ENCODE measurements at places on chromosomes 16 and 17. TPM values are rescaled to one million over a fixed set of nuclear protein-coding genes. Genes with fewer than 3 reads are reported as not detected.
A peak's percentile ranks its signal among the peaks of the same experiment; 100 is the strongest.

TP53TG3F gene
- not detected for total RNA-seq

SEZ6 gene
- total RNA-seq, result 0.16 TPM

SLC12A3 gene
- total RNA-seq, result not detected

CHRNE gene
- not detected for total RNA-seq

IRX3 gene
- 67.1 TPM for total RNA-seq

CX3CL1 gene
- total RNA-seq, result not detected

GRCh38 chr17:79361873-79362771, 248.7 kb downstream of the RBFOX3 start:
- DNase-seq, result no peak

- DNase-seq, result no peak
Measured at GRCh38 chr16:68081861-68082628, 3.1 kb upstream of the NFATC3 start.

DNA sequence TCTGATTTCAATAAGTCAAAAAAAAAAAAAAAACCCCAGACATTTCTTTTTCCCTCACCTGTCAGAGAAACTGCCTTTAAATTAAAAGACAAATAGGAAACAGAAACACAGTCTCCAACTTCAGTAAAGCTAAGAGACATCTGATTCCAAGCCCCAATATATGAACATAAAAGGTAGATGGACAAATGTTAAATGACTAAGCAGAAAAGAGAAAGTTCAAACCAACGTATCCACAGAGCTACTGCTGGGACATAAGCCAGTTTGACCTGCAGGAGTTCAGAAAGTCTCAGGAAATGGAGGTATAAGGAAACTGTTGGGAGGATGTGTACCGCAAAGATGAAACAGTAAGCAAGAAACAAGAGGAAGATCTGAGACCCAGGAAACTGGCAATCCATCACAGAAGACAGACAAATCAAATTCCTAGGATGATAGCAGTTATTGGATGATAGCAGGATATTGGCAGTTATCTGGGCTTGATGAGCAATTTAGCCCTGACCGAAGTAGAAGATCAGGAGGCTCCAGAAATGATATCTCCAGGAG, 135.0 kb downstream of the BRIP1 start:
- DNase-seq, result no peak

HLF gene
- total RNA-seq, result 0.37 TPM

GRCh38 chr17:77707546-77707945, 251.0 kb upstream of the TNRC6C start:
- DNase-seq, result no peak

- DNase-seq, result no peak
Measured at GRCh38 chr16:46918905-46919792, 35.0 kb downstream of the GPT2 start.

- no peak for DNase-seq
Measured at GRCh38 chr17:70357190-70357589, 187.9 kb downstream of the KCNJ2 start.

DNA sequence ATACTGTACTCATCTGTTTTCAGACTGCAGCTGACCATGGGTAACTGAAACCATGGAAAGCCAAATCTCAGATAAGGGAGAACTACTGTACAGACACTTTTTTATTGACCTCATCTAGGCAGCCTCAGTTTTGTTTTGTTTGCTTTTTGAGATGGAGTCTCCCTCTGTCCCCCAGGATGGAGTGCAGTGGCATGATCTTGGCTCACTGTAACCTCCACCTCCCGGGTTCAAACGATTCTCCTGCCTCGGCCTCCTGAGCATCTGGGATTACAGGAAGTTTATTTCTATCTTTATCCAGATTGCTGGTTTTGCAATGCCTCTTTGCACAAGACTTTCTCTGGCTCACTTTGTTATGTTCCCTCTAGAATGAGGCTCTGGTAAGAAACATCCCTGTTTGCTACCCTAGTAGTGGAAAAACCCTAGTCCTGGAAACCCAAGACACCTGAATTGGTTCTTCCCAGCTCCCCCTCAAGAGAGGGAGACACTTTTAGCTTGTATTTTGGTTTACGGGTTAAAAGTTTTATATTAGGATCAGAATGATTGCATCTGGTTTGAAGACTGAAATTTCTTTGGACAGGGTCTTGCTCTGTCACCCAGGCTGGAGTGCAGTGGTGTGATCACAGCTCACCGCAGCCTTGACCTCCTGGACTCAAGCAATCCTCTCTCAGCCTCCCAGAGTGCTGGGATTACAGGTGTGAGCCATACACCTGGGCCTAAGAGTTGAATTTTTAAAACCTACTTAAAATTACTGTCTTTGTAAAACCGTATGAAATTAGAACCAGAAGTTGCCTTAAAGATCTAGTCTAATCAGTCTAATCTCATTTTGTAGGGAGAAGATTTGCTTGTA, 38.9 kb downstream of the ZNF207 start:
- no peak for DNase-seq

GRCh38 chr17:42253578-42253977, 22.6 kb downstream of the STAT5B start:
- DNase-seq, result no peak

DNA sequence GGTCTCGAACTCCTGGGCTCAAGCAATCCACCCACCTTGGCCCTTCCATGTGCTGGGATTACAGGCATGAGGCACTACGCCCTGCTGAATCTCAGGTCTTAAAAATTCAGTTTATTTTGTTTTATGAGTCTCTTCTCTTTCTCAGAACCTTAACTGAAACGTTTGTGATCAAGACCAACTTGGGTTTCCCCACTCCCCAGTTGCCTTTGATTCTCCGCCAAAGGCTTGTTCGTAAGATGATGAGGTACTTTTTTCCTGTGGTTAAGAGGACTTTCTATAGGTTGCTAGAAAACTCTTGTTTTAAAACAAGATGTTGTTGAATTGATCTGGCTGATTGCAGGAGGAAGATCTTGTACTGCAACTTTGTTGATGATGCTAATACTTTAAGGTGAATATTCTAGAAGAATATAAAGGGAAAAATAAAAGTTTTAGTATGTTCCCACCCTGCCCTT, 11.7 kb downstream of the ABCC1 start:
- no peak for DNase-seq

DNA sequence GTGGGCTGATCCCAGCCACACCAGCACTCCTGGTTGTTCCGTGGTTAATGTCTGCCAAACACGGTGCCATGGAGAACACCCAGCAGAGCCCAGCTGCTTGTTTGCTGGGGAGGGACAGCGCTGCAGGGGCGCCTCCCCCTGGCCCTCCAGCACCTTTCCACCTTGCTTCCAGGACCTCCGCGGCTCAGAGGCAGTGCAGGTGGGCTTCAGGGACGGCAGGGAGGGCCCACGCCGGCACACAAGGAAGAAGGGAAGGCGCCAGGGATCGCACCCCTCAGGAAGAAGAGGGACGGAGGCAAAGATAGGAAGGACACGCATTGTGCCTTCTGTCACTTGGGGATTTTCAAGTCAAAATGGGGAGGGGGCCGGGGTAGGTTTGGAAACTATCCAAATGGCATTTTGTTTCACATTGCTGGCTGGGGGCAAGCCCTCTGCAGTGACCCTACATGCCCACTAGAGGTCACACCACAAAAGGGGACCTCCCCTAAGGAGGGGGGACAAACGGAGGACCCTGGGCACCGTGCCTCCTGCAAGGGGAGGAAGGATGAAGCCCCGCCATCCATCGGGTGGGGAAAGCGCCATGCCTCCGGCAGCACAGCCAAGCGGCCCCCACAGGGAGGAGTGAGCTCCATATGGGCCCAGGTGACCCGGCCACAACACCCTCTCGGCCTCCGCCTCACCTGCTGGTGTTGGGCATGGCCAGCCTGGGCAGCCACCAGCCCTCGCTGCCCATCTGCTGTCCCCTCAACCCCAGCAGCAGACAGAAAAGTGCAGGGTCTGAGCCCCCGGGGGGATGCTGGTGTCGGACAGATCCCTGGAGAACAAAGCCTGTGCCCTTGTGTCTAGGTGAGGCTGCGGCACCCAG, 7.5 kb upstream of the C16orf95 start:
- DNase-seq, result peak; percentile 44

- no peak for DNase-seq
Measured at GRCh38 chr16:55294129-55294528, 29.9 kb upstream of the IRX6 start.

DNA sequence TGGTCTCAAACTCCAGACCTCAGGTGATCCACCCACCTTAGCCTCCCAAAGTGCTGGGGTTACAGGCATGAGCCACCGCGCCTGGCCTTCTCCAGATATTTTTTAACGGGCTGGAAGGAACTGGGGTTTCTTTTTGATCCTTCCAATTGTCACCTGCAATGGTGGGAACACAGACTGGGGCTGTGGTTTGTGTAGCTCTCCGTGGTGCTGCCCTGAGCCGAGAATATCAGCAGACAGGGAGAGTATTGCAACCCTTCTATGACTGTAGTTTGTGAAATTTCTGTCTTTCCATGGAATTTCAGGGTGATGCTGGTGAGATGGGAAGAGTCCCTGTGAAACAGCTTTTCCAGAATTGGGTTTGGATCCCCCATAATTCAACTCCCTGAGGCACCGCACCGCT, 263.5 kb downstream of the ENGASE start:
- peak; percentile 20 for DNase-seq

GRCh38 chr16:62967163-62967562, 930.9 kb upstream of the CDH8 start:
- no peak for DNase-seq

DNA sequence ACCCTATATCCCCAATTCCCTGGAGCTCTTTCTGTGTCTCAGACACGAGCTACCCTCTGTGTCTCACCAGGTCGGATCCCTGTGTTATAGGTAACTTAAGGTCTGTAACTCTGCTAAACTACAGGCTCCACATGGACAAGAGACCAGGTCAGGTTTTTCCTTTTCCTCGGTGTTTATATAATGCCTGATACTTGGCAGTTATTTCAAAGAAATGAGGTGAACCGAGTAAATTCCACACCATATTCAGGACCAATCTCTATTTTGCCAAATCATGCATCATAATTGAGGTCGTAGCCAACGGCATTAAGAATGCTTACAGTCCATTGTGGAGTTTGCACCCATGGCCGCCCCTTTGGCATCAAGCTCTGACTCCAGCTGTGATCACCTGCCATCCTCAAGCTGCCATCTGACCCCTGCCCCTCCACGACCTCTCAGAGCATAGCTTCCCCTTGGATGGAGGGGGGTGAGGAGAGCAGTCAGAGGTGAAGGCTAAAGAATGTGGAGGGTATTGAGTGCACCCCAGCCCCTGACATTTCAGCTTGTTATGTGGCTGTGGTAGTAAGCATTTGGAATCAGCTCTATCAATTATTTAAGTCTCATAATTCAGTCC, 434.7 kb upstream of the RBFOX1 start:
- DNase-seq, result no peak

- DNase-seq, result peak; percentile 50
Measured at GRCh38 chr16:84795329-84796053, 24.3 kb upstream of the CRISPLD2 start.

C17orf78 gene
- total RNA-seq, result not detected

ATP2A1 gene
- total RNA-seq, result 120 TPM

DNA sequence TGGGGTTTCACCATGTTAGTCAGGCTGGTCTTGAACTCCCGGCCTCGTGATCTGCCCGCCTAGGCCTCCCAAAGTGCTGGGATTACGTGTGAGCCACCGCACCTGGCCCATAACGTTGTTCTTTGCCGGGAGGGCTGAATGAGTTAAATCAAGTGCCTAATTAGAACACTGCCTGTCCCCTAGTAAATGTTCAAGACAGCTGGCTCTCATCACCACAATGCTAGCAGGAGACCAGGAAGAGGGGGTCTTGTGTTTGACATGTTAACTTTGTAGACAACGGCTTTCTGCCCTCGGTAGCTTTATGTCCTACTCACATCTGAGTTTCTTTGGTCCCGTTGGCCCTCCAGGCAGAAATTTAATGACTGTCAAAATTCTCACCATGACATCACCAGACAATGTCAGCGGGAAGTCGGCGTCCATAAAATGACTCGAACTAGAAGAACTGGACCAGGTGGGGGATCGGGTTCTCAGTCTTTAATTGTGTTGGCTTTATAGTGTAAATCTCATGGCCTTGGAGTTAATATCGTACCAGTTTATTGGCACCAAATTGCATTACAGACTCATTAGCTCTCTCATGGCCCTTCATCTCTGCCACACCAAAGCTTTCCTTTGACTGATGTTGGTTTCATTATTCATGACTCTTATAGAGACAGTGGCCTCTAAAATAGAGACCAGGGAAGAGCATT, 11.4 kb upstream of the ITPRIPL2 start:
- no peak for DNase-seq

- no peak for DNase-seq
Measured at GRCh38 chr16:84242839-84243238, 3.0 kb upstream of the KCNG4 start.

DNA sequence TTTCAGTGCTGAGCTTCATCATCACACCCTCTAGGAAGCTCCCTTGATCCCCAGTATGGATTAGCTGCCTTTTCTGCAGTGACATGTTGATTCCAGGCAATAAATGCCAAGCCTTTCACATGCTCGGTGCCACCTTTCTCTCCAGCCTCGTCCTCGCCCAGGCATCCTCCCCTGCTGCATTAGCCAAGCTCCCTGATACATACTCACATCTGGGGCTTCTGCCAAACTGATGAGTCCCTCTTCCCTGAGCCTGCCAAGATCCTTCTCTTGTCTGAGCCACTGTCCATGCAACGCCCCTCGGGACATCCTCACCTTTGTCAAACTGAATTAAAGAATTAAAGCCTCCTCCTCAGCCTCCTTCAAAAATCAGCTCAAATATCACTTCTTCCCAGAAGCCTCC, 538.5 kb upstream of the CDH11 start:
- no peak for DNase-seq

HSD11B2 gene
- 6.1 TPM for total RNA-seq

Data from myocyte (in vitro differentiated cells).